ENCODE measurements at places on chromosomes 11 and 22.

DNA sequence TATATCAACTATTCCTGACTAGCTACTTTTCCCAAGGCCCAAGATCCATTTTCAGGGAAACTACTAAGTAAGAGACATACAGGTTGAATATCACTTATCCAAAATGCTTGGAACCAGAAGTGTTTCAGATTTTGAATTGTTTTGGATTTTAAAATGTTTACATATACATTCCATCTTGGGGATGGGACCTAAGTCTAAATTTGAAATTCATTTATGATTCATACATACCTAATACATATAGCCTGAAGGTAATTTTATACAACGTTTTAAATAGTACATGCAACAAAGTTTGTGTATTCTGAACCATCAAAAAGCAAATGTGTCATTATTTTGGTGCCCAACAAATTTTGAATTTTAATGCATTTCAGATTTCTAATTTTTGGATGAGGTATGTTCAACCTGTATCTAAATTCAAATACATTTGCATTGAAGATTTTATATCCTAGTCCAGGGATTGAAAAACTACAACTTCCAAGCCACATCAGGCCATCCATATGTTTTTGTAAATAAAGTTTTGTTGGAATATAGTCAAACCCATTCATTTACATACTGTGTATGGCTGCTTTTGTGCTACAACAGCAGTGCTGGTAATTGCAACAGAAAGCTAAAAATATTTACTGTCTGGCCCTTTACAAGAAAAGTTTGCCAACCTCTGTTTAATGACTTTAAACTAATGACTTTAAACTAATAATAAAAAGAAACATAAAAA, 73.3 kb downstream of the CWF19L2 start:
- no peak for DNase-seq

DNA sequence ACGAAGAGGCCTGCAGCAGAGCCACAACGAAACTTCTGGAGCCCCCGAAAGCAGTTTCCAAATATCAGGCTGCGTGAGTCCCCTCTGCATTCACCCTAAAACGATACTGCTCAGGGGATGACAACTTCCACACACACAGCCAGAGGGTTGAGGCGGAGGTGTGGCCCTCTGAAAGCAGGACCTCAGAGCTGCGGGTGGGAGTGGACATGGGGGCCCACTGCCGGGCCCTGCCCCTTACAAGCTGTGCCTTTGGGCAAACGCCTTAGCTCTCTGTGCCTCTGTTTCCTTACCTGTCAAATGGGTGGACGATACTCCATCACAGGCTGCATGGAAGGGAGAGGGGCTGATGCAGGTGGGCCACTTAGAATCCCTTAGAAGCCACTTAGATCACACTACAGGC, 53.1 kb downstream of the TRMU start:
- no peak for DNase-seq

DNA sequence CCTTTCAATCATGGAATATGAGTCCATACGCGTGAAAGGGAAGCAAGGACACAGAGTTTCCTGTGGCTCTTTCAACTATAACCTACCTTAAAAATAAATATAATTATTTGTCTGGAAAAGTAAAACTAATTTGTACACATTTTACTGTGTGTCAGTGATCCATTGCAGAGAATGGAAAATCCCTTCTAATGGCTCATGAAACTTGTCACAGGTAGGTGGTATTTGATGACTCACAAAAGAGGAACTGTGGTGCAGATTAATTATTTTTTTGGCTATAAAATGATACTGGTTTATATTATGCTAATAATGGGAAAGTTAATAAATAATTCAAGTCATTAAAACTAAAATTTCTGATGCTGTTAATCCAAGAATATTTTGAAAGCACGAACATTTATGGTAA, 792.2 kb downstream of the METTL15 start:
- no peak for DNase-seq

GRCh38 chr11:37459456-37459855, 861.4 kb upstream of the RAG2 start:
- no peak for DNase-seq

- DNase-seq, result no peak
These were observed 41.4 kb upstream of the CLDN5 start for GRCh38 chr22:19565382-19566278.

DNA sequence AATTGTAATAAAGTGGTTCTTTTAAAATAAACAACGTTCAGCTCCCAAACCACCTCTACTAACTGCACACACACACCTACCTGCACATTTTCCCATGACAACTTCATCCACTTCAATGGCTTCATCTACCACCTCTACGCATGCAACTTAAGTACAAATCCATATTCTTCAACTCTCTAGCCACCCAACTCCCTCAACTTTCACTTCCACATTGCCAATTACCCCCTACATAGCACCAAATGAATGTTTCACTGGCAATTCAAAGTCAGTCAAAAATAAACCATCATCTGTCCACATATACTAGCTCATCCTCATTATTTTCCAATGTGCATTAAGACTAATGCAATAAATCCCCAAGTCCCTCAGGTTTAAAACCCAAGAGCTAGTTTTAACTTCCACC, 50.7 kb upstream of the ARHGAP32 start:
- DNase-seq, result no peak

DNA sequence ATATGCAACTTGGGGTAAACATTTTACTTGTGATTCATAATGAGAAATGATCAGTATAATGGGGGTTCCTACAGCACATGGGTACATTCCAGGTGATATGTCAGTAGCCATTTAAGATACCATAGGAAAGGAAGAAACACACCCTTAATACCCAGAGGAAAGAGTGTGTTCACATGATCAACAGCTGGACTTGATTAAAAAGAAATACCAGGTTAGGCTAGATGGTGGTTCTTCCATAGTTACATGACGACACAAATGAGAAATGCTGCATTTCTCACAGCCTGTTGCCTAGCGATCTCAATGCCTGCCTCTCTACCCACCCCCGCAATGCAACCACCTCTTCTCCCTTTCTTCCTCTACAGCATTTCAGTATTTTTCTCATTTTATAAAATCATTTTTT, 96.8 kb downstream of the TTC28 start:
- no peak for DNase-seq

DNA sequence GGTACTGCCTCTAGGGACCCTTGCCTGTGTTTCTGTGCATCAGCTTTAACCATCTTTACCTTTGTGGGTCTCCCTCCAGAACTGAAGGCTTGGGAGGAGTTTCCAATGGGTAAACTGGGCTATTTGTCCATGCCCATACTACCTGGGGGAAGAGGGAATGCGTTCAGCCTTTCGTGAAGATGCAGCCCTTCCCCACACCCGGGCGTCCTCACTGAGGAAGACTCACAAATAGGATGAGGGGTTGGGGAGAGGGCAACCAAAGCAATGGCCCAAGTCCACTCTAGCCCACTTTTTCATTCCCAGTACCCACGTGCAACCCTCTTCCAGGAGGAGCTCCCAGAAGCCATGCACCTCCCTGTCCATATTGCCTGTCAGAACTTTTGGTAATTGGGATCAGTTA, 61.8 kb upstream of the ADA2 start:
- DNase-seq, result no peak

DNA sequence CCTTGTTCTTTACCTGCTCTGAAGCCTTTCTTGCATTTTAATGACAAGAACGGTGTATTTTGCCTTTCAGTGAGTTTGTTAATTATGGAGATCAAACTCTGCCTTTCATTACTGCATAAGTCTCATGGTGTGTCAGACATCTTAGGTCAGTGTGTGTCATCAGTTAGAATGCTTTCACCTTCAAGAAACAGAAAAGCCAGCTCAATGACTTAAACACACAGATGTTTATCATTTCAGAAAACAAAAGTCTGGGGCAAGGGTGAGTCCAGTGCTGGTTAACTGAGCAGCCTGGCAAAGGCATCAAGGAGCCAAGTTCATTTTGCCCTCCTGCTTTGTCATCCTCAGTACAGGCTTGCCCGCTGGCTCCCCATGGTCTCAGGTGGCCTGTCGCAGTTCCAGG, 54.5 kb downstream of the PACS1 start:
- DNase-seq, result no peak

GRCh38 chr11:68677432-68677831, 6.9 kb upstream of the GAL start:
- DNase-seq, result no peak

DNA sequence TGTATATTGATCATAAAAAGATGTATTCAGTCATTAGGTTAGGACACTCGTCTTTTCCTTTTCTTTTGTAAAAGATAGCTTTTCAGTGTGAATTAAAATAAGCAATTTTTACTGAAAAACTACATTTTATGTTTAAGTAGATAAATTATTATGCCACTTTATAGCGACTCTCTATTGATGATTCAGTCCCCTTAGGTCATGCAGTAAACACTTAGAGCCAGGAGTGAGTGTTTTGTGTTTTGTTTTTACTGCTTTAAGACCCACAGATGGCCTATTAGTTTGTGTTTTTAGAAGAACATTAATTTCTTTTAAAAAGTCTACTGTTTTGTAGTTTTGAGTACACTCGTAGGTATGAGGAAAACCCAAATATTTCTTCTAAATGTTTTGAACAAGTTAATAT, 86.6 kb downstream of the YAP1 start:
- DNase-seq, result no peak

GRCh38 chr11:12865863-12866595, 143.1 kb upstream of the RASSF10 start:
- DNase-seq, result no peak

GRCh38 chr11:78277314-78277994, 88.7 kb downstream of the USP35 start:
- no peak for DNase-seq

- DNase-seq, result no peak
These were observed 61.5 kb upstream of the EED start for GRCh38 chr11:86182976-86183584.

DNA sequence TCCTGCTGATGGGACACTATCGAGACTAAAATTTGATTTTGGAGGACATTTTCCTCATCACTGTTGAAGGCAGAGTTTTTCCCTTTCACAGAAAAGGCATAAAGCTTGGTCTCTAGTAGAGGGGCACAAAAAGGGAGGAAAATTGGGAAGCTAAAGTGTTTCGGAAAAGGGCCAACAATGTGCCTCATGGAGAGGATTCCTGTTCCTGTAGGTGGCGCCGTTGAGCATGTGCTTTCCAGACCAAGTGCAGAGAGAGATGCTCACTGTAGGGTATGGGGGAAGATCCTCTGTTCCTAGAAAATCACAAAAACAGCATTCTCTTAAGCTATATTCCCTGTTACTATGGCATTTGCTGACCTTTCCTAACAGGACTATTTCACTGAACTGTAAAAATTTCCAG, 18.4 kb upstream of the OR4C5 start:
- no peak for DNase-seq

- DNase-seq, result no peak
These were observed 90.5 kb upstream of the POU2AF2 start for GRCh38 chr11:111155021-111155420.

DNA sequence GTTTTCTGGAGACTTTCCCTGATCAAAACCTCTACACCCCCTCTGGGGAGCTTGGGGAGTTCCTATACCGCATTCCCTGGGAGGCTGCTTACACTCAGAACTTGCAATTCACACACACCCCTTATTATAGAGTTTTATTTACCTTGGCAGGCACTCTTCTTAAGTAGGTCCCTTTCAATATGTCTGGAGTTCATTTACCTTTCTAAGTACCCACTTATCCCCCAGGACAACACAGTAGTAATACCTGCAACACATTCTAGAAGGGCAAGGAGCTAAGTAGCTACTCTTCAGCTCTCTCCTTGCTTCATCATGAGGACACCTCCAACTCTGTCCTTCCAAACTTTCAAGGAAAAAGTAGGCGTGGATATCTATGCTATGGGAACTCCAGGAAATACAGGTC, 127.8 kb upstream of the ANO3 start:
- no peak for DNase-seq

DNA sequence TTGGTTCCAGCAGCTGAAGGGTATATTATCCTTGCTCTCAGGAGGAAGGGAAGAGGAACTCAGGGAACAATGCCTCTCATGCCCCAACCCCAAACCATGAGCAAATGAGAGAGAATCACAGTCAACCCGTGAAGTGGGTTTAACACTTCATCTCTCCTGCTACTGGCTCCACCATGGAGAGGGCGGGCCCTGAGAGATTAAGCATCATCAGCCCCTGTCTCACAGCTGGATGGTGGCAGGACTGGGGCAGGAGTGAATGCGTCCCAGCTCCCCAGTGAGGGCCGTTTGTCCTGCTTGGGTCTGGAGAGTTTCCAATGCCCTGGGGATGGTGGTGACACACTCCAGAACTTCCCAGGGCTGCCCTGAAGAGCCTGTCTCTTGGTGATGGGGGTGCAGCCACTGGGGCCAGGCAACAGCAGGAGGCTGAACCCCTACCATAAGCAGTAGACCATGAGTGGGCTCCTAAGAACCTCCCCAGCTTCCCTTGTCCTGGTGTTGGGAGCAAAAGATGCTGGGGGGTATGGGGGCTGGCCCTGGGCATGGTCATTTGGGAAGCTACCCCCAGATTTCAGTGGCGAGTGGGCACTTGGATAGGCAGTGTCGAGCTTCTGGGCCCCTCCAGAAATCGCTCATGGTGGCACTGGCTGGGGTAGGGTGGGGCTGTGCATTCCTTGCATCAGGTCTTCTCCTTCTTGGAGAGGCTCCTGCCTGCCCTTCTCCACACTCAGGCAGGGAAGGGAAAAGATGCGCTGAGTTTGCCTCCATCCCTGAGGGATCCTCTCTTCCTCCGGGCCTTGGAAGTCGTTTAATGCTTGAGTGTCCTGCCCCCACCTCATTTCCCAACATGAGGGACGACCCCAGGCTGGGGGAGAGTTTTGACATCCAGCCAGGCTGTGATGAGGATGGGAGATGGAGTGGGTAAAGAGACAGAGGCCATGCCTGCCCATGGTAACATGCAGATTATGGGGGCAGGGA, 157.5 kb downstream of the ST3GAL4 start:
- no peak for DNase-seq

DNA sequence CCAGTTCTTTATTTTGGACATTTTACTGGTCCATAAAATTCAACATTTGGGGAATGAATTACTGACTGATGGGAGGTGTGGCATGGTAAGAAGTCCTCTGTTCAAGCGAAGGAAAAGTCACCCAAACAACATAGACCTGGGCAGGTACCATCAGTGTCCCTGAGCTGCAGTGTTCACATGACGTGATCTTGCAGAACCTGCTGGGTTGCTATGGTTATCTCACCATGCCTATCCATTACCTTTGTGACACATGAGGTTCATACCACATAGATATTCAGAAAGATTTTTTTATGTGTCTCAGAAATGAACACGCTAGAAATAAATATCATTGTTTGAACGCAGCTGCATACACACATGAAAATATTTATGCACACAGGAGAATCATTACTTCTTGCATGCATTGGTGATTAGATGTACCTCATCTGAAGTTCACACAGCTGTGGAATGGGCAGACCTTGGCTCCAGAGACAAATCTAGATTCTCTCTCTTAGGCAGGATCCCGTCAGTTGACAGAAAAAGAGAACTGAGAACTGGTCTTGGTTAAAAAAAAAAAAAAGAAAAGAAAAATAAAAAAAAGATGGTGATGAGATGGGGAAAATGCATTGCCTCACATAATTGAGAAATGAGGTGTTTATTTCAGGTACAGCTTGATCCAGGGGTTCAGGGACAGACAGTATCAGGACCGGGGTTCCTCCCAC, 21.4 kb upstream of the RCN1 start:
- DNase-seq, result no peak

All from cortex of kidney (tissue), 1 donor.